Thymus (tissue), 14 donors: ENCODE measurements at places on chromosomes 5 and 9.

GRCh38 chr5:141947316-141947715 is 10.7 kb downstream of the PCDH12 start:
- DNase-seq = no peak

DNA sequence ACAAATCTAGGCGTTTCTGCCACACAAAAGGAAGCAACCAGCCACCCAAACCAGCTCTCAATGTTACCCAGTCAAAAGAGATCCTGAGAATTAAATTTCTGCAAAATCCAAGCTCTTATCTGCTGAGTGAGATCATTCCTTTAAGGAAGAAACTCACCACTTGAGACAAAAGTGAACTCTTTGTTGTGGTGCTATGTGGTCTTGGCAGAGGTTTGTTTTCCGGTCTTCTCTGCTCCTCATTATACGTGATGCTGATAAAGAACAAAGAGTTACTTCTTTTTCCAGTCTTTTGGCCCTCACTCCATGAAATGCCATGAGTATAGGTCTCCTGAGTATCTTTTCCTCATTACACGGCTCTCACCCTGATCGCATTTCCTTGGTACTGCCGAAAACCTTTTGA is 82.1 kb downstream of the PRKACG start:
- DNase-seq = peak; percentile 29

DNA sequence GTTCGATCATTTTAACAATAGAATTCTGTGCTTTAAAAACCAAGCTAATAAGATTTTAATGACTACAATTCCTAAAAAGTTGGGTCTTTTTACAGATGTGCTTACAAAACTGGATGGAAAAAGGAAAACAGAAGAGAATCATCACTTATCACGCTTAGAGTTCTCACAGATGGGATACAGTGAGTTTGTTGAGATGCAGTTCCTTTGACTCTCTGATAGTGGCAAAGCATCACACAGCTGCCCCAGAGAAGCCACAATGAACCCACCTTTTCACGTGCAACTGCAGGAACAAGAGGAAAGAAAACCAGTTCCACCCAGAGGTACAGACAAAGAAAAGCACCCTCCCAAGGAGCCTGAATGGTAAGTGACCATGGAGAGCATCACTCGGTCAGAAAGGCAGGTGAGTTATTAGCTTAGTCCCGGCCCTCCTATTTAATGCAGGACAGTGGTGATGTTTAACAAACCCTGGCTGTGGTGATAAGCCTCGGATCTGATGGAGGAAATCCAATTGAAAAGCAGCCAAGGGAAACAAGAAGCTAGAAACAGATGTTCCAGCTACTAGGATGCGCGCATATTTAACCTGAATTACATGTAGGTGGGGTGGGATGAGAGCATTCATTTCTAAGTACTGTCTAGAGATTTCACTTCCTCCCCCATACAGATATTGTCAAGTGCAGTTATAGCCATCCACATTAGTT is 167.7 kb downstream of the TARS1 start:
- no peak for DNase-seq

- no peak for DNase-seq
Measured at GRCh38 chr5:2817031-2817603, 65.6 kb upstream of the IRX2 start.

DNA sequence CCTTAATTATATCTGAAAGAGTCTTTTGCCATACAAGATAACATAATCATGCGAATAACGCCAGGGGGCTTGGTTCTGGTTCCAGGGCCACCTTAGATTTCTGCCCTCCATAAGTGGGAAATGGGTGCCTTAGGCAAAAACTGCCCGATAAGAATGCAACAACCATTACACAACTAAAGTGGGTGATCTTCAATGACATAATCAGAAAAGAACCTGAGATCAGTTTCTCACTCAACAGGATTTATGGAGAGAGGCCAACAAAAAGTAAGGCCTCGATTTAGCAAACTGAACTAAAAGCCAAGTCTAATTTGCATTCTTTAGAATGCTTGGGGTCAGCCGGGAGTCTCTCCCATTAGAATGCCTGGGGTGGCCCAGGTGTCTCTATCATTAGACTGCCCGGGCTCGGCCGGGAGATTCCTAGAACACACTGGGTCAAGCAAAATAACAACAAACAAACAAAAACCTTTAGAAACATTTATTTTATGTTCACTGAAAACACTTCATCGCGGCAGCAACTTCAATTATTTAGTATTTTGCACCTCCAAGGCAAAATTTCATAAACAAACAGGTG is 194.8 kb downstream of the AUH start:
- no peak for DNase-seq

GRCh38 chr5:27437594-27438200 is 399.3 kb upstream of the CDH9 start:
- DNase-seq = no peak

- DNase-seq = no peak
Measured at GRCh38 chr9:127580879-127581475, 31.1 kb upstream of the STXBP1 start.

- DNase-seq = no peak
Measured at GRCh38 chr9:86664603-86665002, 282.7 kb downstream of the GAS1 start.

DNA sequence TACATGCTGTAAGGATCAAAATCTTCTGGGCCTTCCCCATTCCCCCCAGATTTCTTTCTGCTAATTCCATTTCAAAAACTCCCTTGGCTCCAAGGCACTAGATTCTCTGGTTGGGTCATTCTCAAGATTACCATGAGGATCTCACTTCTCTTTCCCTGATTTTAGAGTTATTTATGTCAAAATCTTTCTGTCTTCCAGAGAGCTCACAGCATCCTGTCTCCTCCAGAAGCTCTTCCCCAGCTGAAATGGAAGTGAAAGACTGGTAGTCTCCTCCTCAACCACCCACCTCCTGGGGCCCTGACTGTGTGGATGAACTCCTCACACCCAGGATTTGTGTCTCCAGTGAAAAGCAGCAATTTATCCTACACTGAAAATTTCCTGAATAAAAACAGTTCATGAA is 11.9 kb upstream of the ZNF366 start:
- DNase-seq = no peak

GRCh38 chr5:138610918-138611677 is 35.9 kb upstream of the HSPA9 start:
- DNase-seq = peak; percentile 29

- DNase-seq = no peak
Measured at GRCh38 chr9:89684912-89685636, 80.3 kb downstream of the GADD45G start.

DNA sequence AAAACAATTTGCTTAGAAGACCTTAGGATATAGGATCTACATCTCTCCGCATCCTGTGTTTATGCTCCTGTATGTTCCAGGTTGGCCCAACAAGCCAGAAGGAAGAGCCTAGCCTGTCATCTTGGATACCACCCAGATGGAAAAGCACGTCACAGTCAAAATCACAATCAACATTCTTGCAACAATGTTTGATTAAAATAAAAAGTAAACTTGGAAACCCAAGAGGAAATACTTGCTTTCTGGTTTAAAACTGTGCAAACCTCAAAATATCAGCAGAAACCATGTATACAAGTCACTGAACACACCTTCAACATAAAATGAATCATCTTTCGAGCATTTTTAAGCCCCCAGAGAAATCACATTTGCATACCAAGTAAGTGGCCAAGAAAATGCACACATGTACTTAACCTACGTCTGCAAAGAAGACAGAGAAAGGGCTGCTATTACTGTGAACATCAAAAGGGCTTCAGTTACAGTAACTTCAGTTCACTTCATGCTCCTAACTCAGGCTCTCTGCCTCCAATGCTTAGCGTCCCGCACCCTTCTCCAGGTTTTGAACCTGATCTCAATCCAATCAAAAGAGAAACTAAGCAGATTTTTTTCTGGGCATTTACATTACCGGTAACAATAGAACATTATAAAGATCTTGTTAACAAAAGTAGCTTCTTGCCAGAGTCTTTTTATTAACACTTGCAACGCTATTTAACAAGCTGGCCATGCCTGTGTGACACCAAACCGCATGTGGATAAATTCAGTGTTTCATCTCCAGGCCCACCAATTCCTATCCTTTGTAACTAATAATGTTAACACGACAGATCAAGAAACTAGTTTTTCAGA is 1.3 kb downstream of the ENC1 start:
- peak; percentile 64 for DNase-seq

DNA sequence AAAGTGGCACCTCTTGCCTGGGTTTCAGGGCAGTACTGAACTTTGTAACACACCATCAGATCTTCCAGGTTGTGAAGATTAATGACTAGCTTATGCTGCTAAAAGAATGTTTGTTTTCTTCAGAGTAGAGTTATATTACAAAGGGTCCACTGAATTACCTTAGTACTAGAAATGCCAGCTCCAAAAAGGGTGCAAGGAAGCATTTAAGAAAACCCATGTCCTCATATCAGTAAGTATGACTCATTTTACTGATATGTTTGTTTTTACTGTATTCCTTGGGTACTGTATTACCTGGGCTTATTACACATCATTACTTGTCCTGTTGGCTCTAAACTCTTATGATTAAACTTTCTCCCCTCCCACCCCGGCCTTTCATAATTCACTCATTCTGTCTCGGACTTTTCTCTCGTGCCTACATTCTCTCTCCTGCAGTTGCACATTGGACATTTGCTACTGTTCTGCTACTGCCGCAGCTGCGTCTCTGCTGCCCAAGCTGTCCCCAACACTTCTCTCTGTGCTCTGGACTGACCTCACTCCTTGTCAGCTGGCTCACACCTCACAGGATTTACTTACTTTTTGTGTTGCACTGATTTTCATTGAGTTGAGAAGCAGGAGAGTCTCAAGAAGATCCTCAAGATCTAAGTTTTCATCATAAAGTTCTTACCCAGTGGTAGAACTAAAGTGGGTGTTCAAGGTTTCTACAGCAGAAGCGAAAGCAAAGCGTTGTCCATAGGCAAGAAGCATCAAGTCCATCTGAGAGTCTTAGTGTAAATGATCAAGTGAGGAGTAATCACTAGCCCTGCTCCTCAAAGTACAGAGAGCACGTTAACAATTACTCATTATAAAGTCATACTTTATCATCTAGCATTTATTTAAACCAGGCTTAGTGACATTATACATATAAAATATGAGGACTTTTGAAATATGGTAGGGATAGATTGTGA is 53.2 kb upstream of the C9orf72 start:
- no peak for DNase-seq

GRCh38 chr5:96640696-96641095 is 21.5 kb upstream of the CAST start:
- DNase-seq = no peak

GRCh38 chr9:33166231-33167083 is 679 bp downstream of the B4GALT1 start:
- DNase-seq = no peak

DNA sequence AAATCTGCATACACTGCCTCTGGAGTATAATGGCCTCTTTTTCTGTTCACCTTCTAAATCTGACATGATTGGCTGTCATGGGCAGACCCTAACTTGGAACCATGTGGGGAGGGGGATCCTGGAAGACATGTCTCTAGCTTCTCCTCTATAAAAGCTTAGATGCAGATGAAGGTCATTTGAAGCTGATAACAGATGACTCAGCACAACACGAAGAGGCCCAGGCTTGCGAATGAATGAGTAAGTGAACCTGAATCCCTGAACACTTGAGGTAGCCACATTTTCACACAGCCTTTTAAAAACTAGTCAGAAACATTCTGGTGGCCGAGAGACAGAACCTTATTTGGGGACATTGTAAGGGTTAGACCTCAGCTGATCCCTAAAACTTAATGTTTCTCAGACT is 282.6 kb downstream of the ELAVL2 start:
- no peak for DNase-seq

DNA sequence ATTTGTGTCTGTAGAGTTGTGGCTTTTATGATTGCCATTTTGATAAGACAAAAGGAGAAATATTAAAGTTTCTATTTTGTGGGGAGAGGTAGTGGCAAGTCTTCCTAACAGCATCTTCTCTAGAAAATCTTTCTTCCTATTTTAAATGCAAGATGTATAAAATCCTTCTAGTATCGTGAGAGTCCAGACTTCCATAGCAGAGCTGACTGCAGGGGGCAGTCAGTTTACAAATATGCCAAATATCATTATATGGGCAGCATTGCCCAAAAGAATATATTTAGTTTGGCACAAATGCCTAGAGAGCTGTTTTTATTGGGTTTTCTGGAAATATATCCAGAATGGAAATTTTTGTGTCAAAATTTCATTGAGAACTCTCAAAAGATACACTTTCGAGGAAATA is 82.1 kb upstream of the ALDH1A1 start:
- DNase-seq = no peak

DNA sequence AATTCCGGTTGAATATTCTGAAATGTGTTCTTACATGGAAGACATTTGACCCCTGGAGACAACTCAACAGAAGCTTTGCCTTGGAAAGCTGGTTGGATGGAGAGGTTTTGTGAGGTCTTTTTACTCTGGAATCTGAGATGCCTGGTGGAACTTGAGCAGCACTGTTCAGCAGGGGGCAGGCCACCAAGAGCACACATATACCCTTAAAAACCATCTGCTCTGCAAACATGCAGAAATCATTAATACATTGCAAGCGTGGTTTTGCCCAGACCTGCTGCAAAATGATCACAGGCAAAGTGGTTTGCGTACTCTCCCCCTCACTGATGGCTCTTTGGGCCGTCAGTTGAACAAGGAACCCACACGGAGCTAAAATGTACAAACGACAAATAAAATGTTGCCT is 32.8 kb upstream of the DAP start:
- DNase-seq = no peak

- DNase-seq = no peak
Measured at GRCh38 chr5:123176224-123176937, 87.3 kb downstream of the PRDM6 start.

- DNase-seq = no peak
Measured at GRCh38 chr5:69454460-69455249, 37.9 kb upstream of the OCLN start.

- no peak for DNase-seq
Measured at GRCh38 chr5:163342306-163342705, 95.1 kb upstream of the CCNG1 start.

DNA sequence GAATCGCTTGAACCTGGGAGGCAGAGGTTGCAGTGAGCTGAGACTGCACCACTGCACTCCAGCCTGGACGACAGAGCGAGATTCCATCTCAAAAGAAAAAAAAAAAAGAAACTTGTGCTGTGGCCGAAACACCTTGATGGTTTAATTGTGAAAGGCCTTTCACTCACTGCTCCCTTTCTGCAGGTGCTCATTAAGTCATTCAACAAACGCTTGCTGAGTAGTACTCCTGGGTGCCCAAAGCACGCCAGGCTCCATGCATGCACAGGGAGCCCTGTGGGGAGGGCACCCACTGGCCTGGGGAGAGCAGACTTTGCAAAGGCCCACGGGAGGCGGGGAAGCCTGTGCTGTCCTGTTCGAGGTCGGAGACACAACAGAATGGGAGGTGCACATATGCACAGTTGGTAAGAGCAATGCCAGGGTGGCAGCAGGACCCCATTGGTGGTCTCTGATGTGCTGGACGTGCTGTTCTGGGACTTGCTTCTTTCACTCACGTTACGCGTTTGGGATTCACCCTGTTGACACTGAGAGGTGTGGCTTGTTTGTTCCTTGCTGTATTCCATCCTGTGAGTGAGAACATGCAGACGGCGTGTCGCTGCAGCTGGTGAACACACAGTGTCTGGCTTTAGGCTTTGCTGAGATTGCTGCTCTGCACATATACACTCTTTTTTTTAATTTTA is 3.0 kb upstream of the ENTPD2 start:
- no peak for DNase-seq
